Activated naive CD4-positive, alpha-beta T cell treated with anti-CD3 and anti-CD28 coated beads, Interleukin-2, amount 10 ng/mL, durations not matched to agents 7 days and 5 days (primary cell): ENCODE measurements at places on chromosomes 1 and 21.

- DNase-seq, result no peak
Observed at GRCh38 chr1:86197206-86197855, 40.8 kb upstream of the COL24A1 start.

DNA sequence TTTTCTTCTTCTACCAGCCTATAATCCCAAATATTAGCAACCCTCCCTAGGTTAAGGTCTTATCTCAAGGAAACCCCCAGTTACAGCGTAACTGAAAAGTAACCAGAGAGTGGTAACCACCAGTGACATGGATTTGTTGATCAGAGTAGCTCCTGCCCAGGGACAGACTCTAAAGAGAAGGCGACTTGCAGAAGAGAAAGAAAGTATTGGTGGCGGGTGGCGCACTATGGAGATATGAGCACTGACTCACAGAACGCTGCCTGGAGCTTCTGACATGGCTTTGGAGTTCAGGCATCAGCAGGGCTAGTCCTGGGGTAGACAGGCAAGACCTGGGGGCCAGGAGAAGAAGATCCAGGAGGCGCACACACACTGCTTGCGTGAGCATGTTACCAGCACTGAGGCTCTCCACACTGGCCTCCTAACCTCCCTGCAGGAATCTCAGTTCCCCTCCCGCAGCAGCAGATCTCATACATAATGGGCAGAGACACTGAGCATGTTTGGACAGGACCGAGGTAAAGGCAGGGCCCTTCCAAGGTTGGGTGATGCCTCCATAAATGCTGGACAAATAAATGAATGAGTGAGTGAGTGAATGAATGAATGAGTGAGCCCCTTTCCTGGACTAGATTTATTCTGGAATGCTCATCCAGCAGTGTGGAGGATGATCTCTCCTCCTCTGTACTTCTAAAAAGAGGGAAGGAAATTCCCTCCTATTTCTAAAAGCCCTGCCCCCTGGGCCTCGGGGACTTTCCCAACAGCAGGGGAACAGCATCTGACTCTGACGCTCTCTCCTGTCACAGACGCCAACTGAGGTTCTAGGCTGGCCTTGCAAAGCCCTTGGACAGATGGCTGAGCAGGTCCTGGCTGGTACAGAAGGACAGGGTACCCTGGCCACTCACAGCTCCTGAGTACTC lies 175.5 kb downstream of the CLIC6 start:
- no peak for DNase-seq

DNA sequence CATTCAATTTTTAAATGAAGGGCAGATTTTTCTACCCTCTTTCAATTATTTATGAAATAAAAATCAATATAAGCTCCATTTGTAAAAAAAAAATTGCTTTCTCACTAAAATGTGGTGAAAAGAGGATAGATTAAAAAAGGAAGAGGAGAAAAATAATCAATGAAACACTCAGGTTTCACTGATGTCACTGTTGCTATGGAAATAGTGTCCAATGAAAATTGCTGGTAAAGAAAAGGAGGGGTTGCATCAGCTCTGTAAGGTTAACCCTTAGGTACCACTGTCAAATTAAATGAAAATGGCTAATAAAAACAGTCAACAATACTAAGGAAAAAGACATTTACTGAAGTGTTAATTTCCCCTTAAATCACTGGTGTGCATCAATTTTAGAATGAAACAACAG lies 91.6 kb upstream of the TTC39A start:
- DNase-seq, result no peak

GRCh38 chr1:71640998-71641397 lies 560.2 kb upstream of the ZRANB2 start:
- no peak for DNase-seq

DNA sequence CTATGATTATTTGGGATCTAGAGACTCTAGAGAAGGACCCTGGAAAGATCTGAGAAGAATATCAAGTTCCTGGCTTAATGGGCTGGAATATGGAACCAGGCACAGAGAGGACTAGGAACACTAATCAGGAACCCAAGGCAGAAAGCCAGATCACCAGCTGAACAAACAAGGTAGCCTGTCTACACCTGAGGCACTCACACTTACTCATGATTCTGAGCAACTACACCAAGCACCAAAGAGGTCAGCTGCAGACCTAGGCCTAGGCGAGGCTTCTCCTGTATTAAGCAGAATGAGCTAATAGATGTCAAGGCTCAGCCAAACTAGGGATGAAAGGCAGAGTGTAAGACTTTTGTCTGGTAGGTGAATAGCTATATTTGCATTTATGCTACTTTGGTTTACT lies 368.1 kb downstream of the LTN1 start:
- DNase-seq, result no peak

DNA sequence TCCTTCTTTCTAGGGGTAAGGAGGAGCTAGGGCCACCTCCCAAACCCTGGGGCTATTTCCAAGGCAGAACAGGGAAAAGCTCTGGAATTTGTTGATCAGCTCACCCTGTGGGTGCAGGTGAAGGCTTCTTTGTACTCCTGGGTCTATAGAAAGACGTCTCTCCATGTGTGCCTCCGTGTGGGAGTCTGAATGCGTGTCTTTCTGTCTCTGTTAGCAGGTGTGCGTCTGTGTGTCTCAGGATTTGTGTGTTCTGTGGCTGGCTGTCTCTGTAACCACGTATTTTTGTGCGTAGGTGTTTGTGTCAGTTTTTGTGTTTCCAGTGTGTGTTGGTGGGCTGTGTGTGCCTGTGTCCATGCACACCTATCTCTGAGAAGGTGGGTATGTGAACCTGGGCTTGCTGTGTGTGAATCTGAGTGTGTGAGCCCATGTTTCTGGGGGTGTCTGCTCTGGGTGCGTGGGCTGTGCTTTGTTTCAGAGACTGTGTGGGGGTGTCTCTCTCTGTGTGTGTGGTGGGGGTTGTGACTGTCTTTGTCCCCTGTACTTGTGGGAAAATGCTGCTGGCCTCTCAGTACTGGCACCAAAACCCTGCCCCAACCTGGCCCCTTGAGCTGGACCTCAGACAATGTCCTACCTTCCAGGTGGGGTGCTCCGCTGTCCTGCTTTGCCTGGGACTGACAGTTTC lies 12.7 kb upstream of the ETV3L start:
- DNase-seq, result no peak

DNA sequence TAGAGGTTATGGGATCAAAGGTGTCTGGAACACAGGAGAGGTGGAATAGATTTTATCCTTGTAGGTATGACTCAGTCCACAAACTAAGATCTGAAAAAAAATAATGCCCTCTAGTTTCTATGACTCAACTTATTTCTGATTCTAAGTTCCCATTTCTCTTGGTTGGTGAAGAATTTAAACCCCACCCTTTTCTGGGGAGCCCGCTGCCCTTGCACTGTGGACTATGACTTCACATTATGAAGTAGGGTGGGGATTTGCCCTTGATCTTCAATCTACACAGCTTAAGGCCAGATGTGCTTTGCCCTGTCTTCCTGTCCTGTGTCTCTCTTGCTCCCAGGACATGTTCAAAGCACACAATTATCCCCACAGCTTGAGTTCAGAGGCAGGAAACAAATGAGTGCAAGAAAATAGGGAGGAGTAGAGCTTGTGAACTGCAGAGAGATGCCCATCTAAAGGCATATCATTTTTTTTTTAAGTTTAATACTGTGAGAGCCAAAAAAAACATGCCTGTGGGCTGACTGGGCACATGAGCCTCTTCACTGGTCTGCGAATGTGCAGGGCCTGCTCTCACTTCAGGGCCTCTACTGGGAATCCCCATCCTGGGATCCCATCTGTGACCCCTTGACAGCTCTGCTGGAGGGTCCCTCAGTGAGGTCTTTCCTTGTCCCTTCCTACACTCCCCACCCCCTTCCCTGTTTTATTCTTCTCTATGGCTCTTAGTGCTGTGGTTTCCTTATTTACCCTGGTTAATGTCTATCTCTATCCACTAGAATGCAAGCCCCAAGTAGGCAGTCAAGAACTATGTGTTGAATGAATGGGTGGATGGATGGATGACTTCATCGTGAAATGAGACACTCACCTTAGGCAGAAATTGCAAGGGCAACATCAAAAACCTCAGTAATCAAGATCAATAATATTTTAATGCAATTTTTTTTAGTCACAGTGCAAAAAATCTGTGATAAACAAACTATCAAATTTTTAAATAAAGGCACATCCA lies 61.5 kb downstream of the CD58 start:
- no peak for DNase-seq

DNA sequence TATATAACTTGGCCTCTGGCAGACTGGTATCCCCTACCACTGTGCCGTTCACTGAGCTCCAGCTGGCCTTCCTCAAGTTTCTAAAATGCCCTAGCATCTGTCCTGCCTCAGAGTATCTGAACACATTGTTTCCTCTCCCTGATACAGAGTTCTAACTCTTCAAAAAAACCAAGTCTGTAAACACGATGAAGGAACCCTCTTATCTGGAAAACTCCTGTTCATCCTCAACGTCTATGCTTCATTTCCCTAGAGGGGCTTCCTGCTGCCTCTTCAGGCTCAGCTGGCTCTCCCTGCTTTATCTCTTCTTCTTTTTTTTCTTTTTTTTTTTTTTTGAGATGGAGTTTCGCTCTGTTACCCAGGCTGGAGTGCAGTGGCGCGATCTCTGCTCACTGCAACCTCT lies 5.6 kb downstream of the BSDC1 start:
- no peak for DNase-seq

DNA sequence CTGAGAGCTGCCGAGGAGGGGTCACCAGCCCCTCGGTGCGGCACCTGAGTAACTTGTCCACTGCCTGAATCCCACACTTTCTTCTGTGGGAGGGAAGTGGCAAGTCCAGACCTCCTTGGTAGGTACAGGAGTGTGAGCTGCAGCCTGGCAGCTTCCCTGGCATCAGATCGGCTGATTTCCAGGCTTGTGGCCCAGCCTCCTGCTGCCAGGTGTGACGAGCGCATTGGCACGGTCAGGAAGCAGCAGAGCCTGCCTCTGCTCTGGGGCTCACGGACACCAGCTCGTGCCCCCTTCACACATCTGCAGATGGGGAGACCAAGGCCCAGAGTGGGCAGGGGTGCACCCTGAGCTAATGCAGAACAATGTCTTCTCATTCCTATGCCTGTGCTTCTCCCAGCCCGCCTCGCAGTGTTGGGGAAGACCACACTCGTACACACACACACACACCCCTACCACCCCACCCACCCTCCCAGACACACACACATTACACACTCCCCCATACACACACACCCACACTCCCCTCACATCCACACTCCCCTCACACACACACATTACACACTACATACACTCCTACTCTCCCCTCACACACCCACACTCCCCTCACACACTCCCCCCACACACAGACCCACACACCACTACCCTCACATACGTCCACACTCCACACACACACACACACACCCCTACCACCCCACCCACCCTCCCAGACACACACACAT lies 33.1 kb upstream of the SELENON start:
- DNase-seq, result no peak

GRCh38 chr1:96060621-96061020 lies 661.0 kb upstream of the PTBP2 start:
- DNase-seq, result no peak

- DNase-seq, result no peak
Observed at GRCh38 chr1:33563699-33564098, 91.3 kb downstream of the ZSCAN20 start.

GRCh38 chr1:210951279-210951678 lies 182.7 kb downstream of the KCNH1 start:
- no peak for DNase-seq
